Stimulated activated CD4-positive, alpha-beta T cell treated with anti-CD3 and anti-CD28 coated beads, TNF-alpha, amount 100 ng/mL, for 48 hours (primary cell): ENCODE measurements at places on chromosomes 6 and 20.

DNA sequence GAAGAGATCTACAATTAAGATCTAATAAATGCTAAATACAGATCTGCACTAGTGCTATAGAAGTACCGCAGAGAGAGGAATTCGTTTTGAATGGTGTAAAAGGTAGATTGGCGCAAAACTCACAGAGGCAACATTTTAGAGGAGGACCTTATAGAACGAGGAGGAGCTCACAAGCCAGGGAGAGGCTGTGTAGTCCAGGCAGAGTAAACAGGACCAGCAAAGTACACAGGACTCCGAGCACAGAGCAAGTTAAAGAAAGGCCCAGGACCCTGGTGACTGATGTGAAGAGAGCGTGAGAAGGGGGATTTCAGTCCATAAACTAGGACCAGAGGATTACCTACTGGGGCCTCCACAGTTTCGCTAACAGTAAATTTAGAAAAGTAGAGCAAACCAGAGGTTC, 202.3 kb downstream of the FOXC1 start:
- no peak for DNase-seq

DNA sequence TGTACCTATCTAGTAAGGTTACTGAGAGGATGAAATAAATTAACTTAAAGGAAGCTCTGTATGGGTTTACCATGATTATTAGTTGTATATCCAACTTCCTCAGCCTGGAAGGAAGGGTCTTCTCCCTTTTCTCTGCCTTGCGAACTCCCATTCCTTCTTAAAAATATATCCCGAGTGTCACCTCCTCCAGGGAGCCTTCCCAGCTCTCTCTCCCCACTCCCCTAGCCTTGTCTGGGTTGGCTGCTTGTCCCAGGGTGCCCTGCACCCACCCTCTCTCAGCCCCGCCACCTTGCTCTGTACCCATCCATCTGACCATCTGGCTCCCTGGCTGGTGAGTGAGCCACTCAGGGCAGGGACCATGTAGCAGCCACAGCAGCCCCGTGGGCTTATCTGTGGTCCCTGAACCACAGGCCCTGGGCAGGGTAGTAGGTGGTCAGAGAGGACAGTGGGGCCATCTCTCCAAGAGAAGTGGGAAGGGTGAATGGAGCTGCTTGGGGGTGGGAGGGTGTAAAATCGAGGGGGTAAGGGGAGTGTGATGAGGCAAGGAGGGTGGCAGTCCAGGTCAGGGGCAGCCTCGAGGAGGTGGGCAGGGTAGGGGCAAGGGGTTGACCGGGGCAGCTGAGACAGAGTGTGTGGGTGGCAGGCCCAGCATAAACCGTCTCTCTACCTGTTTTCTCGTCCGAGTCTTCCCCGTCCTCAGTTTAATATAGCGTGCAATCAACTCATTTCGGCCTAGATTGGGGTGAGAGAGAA, 12.8 kb downstream of the TEAD3 start:
- no peak for DNase-seq

- DNase-seq: no peak
These were observed 2.3 kb upstream of the GMDS start for GRCh38 chr6:2247664-2248063.

- DNase-seq: no peak
These were observed 215.8 kb upstream of the CITED2 start for GRCh38 chr6:139590206-139590605.

GRCh38 chr20:25744261-25744660, 47.6 kb upstream of the ZNF337 start:
- DNase-seq: no peak
